Kidney tubule cell (primary cell): ENCODE measurements at places on chromosomes 6 and 20.

DNA sequence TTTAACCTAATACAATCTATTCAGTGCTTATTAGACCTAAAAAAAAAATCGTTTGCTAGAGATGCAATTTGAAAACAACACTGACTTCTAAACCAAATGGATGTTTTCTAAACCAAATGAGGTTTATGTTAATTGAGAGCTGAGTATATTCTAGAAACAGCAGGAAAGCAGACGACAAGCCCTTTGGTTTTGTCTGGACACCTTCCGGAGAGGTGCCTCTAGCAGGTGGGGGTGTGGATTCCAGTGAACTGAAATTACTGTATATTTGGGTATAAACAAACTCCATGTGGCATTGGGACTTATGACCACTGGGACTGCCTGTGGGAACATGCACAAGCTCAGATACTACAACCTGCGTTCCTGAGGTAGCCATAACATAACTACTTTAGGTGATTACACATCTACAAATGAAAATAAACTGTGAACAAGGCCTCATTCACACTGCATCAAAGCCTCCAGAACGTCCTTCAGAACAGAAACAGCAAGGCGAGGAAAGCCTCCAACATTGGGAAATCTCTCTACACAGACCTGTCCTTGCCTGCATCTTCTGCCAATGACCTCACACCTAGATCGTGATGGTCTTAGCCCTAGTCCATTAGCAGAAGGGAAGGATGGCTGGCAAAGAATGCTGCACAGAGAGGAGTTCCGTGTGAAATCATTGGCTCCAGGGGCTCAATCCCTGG is 206.8 kb upstream of the FOXQ1 start:
- no peak for DNase-seq

DNA sequence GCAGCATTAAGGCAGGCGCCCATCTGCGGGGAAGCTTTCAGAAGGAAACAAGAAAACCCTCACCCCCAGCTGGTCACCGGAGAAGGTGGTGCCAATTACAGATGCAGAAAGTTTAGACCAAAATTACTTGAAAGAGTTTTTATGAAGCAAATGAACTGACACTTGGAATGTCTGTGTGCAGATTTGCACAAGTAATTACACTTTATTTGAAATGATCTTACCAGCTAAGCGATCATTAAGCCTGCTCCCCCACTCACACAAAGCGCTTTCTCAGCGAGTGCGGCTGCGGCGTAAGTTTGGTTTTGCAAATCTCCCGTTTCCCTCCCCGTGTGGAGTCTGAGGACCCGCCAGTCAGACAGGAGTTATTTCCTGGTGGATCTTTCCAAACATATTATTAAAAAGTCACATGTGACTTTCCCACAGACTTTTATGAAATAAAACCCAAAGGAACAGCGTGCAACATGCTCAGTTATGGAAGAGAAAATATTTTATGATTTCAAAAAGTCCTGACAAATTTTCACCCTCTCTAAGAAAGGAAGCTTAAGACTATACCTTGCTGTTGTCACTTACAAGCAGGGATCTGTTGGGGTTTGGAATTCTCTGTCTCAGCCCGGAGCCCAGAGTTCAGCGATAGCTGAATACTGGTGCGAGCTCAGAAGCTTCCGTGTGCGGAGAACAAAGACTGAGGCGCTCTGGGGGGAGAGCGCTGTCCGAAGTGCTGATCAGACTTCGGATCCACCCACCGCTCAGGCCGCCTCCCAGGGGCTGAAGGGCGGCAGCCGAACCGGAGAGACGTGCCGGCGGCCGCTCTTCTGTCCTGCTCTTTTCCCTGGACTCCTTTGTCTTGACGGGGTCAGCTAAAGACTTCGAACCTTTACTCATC is 2.7 kb upstream of the MYT1 start:
- peak; percentile 46 for DNase-seq

DNA sequence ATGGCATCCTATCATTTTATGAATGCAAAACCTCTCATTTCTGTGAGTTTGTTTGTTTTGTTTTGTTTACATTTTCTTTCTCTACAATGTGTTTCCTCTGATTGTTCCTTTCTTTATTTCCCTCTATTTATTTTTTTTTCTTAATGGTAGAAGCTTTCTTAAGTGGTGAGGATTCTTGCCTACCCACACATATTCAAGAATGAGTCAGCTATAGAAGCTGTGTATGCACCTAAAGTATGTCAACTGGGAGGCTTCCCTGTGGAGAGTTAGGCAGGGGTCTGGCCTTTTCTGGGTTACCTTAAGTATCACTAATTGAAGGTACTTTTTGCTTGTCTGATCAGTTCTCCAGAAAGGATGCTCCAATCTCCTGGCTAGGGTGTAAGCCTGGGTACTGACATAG is 354.0 kb downstream of the ESR1 start:
- DNase-seq, result peak; percentile 37

- no peak for DNase-seq
Observed at GRCh38 chr20:965956-966355, 36.2 kb downstream of the RSPO4 start.

GRCh38 chr20:51937779-51938178 is 135.5 kb upstream of the SALL4 start:
- DNase-seq, result no peak

DNA sequence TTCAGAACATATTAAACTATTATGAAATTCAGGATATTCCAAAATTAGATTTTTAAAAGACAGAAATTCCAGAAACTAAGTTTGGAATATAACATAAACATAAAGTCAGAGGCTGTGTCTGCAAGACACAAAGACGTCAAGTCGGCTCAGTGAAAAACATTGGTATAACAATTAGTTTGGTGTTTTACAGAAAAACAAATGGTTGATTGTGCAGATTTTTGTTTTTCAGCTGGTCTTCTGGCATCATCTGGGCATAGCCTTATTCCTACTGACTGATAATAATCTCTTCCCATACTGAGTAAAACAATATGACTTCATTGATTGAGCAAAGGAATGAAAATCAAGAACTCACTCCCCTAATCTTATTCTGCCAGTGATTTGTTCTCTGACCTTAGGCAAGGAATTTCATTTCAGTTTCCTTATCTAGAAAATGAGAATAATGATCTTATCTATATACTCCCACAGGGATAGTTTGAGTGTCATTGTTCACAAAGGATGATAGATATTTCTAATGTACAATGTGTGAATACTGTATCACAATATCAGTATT is 84.3 kb downstream of the FRK start:
- no peak for DNase-seq

DNA sequence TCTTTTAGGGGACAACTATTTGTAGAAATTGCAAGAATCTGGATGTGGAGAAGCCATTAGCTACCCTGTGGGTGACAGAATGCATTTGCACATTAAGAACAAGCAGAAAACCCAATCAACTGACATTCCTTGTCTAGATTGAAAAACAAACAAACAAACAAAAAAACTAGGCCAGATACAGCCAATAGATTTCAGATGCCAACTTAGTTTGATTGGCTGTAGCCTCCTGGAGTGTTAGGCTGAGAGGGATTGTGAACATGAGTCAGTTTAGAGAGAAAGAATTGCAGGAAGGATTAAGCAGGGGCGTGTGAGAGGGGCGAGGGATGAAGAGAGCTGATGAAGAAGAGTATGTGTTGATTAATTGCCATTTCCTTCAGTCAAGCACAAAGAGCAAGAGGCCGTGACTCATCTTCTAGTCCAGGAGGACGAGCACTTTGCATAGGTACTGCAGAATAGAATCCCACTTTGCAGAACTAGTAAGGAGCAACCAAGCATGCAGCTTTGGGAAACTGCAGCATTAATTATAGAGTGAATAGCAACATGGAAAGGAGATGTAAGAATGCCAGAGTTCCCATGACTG is 188.0 kb upstream of the RAB32 start:
- DNase-seq, result peak; percentile 75

DNA sequence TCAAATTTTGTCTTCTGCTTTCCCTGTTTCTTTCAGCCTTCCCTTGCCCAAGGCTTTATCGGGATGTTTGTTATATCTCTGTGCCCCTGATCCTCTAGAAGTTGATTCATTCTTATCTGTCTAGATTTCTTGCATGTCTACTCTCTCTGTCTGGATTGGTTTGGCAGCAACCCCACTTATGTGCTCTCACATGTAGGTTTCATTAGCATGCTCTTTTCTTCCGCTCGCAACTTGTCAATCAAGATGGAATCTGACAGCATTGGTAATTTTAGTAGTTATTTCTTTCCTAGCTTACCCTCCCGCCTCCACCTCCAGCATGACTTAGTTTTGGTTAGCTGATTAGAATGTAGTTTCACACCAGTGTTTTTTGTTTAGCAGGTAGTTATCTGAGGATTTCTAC is 39.3 kb downstream of the LRRC1 start:
- DNase-seq, result no peak

DNA sequence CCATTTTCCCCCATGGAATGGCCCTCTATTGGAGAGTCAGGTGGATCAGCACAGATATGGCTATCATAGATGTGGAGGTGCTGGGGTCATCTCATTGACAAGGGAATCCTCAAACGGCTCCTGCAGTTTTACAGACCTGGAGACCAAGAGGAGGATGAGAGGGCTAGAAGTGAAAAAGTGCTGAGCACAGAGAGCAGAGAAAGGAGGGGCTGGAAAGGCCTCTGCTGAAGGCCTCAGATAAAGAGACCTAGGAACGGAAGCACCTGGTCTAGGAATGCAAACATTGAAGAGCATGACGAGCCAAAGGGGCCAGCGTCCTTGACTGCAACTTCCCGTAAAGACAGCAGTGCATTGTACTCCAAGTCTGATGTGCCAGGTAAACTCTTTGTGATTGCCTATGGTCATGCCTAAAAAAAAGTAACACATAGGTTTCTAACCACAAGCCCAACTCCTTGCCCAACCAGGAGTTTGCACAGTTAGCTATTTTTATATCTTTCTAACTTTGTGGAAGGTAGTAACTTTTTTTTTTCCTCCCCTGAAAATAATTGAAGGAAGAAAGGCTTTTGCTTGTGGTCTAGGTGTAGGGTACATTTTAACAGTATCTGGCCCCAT is 15.2 kb downstream of the RSPH4A start:
- DNase-seq, result no peak

DNA sequence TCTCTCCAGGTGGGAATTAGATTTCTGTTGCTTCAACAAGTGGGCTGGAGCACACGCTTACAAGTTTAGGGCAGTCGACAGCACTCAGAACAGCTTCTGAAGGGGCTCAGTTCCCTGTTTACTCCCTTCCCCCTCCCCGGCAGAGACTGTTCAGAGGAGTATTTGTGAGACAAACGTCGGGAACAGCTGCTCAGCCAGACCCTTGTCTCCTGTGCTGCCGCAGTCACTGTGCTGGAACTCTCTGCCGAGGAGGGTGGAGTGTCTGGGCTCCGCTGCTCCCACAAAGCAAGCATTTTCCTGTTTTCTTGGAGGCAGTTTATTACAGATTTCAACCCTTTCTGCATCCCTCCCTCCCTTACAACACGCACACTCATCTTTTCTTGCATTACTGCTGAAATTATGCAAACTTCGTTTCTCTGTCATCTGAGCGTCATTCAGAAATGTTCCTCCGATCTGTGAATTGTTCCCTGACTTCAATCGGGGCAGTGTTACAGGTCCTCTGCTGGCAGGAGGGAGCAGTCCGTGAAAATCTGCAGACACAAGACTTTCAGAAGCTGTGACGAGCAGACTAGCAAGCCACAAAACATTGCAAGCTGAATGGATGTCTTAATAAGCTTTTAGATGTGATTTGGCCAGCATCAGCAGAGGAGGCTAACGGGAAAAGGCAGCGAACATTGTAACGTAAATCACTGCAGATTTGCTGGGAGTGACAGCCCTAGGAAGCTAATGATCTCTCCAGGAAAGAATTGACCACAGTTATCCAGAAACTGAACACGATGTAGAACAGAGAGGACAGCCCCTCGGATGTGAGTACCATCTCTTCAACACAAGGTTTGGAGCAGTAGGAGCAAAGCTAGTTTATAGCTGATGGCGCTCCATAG is 76.2 kb downstream of the LYRM2 start:
- DNase-seq, result no peak

DNA sequence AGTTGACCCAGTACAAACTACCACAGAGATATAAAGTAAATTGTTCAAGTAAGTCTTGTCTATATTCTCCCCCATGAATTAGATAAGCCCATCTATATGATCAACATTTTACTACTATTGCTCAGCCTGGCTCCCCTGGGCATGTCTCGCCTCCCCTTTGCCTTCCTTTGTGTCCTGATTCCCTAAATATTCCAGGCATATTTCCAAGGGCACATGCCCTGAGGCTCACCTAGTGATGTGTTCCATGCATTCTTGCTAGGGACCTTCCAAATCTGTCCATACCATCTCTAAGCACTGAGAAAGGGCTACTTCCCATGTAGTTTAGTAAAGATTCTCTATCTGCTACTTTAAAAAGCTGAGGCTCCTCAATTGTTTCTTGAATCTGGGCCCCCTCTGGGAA is 309.5 kb upstream of the PRND start:
- no peak for DNase-seq

GRCh38 chr6:150528648-150529285 is 70.9 kb upstream of the PLEKHG1 start:
- DNase-seq, result peak; percentile 76

DNA sequence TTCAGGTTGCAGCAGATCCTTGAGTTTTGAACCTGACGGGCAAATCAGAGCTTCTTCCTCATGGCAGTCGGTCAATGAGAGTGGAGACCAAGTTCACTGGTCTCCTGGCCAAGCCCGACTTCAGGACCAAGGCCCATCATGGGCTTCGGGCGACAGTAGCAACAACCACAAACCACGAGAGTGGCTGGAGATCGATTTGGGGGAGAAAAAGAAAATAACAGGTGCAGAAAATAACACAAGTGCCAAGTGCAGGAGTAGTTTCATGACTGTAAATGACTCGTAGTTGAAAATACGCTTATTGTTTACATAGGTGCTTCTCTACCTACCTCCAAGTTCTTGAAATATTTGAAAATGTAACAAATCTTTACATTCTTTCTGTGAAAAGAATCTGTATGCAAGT is 56.1 kb downstream of the DCBLD1 start:
- DNase-seq, result no peak

DNA sequence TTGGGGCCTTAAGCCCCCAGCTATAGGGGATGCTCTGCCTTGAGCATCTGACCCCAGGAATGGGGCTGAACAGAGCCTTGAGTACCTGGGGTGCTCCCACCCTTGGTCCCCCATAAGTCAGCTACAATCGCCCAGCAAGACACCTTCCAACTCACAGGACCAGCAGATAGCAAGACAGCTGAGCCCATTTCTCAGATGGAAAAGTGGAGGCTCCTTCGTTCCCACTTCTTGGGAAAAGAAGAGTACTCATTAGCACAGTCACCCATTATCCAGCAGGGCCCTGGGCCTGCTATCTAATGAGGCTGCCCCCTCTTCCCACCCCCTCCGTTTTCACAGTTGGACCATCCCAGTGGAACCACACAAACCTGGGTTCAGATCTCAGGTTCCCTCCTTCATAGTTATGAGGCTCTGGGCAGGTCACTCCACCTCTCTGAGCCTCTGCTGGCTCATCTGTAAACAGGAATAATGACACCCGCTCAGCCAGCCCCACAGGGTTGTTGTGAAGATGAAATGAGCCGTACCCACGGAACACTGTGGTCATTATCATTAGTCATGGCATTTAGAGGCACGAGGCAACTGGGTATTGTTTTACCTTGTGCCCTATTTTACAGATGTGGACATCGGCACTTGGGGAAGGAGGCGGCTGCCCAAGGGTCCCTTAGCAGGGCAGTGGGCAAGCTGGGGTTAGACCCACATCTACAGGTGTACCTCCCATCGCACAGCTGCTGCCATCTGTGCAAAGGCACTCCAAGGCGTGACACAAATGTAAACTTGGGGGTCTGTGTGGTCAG is 4.5 kb downstream of the LPIN3 start:
- peak; percentile 38 for DNase-seq
